Activated CD8-positive, alpha-beta memory T cell treated with anti-CD3 and anti-CD28 coated beads for 1 hour (primary cell): ENCODE measurements at places on chromosomes 13 and 19.

DNA sequence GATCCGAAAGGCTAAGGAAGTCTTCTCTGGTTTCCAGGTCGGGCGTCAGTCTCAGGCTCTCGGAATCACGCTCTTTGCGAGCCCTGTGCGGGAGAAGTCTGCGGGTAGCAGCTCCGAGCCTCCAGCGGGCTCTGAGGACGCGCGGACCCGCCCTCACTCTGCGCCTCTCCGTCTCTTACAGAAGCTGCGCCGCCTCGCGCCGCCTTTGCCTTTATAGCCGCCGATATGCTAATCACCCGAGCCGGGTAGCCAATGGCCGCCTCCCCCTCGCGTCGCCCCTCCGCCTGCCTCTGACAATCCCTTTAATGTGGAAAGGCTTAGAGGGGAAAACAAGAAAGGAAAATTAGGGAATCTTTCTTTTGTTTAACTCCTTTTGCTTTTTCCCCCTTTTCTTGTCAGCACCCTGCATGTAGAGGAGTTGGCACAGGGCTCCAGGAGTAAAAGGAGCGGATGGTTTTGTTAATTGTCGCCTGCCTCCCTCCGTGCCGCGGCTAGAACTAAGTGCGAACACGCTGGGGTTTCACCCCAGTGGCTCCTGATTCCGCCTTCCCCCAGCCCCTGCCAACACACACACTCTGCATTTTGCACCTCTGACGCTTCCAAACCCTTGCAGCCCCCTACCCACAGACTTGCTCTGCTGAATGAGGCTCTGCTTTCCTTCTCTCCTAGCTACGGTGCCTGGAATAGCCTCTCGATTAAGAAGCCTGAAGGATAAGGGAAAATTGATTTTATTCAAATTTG lies at the start of gene PCDH8:
TSS of gene PCDH8 (minus strand) at position 186 of the 741 bp plus-strand sequence. CDS start 204 bp downstream, outside the sequence.
- DNase-seq = no peak

DNA sequence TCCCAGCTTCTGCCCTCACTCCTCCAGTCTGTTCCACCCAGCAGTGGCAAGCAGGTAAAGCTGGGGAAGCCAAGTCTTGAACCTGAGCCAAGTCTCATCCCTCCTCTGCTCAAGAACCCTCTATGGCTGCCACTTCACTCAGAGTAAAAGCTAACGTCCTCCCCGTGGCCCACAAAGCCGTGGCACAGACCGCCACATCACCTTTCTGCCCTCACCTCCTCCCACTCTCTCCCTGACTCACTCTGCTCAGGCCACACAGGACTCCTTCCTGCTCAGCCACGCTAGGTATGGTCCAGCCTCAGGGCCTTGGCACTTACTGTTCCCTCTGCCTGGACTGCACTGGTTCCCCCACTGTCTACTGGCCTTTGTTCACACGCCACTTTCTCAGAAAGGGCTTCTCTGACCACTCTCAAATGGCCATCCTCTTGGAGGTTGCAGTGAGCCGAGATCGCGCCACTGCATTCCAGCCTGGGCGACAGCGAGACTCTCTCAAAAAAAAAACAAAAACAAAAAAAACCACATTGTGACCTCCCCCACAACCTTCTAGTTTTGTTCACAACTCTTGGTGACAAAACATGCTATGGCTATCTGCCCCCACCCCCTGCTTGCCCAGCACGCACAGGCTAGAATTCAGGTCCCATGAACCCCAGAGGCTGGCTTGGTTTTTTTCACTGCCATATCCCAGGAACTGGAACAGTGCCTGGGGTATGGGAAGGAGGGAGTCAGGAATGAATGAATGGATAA lies 15.8 kb downstream of the NDUFB7 start:
- no peak for DNase-seq

- no peak for DNase-seq
Measured at GRCh38 chr13:90551253-90551652, 796.2 kb upstream of the MIR17HG start.

DNA sequence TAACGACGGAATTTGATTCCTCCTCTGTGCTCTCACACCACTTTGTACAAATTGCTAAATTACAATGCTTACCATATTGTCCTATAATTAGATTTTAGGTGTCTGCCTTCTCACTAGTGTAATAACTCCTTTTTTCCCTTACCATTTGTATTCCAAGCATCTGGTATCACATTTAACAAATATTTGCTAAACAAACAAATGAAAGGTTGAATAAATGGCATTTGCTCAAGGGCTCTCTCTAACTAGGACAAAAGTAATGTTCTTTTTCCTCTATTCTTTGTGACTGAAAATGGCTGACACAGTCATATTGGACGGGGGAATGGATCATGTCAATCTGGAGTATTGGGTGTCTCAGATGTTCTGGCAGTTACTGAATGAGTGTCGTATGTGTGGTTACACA lies 99.7 kb downstream of the ENOX1 start:
- no peak for DNase-seq

- no peak for DNase-seq
Measured at GRCh38 chr13:28535734-28536133, 40.8 kb upstream of the FLT1 start.

DNA sequence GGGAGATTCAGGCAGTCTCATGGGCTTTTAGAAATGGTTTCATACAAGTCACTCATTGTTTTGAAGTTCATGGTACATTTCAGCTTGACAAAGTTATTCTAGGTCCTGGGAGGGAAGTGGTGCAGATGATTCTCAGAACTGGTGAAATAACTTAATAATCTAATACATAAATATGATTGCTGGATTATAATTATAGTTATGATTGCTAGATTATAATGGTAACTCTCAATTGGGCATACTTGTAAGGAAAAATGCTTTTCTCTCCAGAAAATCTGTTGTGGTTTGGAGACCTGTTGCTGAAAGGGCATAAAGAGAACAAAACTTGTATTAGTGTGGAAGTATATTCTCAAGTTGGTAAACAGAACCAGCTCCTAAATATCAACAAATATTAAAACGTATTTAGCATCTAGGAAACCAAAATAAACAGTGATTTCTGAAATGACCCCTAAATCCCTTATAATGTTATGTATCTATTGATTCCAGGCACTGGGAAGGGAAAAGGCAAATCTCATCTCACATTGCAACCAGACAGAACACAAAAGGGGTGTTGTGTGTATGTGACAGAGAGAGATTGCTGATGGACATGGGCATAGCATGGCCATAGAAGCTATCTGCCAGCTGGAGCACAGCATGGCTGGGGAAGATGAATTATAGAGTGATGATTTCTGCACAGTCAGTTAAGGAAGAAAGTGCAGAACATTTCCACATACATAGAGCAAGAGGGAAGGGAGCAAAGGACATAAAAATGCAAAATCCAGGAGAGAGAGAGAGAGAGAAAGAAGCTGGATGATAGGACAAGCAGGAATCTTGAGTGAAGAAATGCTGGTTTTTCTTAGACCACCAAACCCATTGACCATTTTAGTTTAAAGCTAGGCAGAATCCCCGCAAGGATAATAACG lies 87.1 kb upstream of the FRY start:
- no peak for DNase-seq

DNA sequence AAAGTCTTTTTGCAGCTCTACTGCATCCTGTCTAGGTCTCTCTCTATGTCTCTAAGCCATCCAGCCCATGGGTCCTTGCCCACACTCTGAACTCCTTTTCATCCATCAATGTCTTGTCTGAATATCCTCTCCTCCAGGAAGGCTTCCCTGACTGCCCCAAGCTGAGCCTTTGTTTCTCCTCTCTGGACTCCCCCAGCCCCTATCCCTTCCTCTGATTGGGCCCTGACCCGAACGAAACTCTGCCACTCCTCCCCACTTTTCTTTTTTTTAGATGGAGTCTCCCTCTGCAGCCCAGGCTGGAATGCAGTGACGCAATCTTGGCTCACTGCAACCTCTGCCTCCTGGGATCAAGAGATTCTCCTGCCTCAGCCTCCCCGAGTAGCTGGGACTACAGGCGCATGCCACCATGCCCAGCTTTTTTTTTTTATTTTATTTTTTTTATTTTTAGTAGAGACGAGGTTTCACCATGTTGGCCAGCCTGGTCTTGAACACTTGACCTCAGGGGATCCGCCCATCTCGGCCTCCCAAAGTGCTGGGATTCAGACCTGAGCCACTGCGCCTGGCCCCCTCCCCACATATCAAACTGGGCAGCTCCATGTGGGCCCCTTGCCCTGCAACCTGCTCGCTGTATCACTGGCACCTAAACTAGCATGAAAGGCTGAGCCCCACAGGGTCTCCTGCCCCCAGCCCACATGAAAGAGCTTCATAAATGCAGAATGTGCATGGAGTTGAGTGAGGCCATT lies 870 bp upstream of the UNC13A start:
- DNase-seq = no peak

- no peak for DNase-seq
Measured at GRCh38 chr19:46442808-46443450, 14.2 kb upstream of the PNMA8C start.

GRCh38 chr13:50366488-50367174 lies 351.4 kb downstream of the KCNRG start:
- no peak for DNase-seq

DNA sequence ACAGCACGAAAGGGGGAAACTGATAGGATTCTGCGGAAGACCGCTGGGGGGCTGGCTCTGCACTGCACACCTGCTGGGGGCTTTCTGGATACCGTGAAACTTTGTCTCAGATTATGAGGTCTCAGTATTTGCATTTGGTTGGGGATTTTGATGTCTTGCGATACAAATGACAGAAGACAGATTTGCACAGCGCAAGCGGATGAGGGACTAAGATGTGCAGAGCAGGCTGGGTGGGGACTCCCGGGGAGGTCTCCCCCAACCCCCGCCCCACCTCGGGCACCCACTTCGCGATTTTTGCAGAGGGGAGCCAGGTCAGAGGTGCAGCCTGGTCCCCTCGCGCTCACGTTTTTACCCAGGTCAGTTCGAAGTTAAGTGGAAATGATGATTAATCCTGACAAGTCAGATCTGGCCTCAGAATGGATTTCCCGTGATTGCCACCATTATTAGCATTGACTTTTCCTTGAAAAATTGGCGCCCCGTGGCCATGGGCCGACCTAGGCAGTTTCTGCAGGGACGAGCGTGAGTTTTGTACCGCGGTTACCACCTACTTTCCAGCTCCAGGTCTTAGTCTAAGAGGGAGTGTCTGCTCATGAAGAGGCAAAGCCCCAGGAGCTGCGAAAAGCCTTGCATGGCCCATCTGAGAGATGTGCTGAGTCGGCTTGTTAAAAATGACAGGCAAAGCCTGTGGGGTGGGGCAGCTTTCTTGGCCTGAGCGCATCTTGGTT lies 1.3 kb upstream of the GJB2 start:
- DNase-seq = no peak
